ENCODE measurements at places on chromosomes 16 and 17.

- DNase-seq, result no peak
Measured at GRCh38 chr16:28062847-28063521, 530 bp downstream of the GSG1L start.

DNA sequence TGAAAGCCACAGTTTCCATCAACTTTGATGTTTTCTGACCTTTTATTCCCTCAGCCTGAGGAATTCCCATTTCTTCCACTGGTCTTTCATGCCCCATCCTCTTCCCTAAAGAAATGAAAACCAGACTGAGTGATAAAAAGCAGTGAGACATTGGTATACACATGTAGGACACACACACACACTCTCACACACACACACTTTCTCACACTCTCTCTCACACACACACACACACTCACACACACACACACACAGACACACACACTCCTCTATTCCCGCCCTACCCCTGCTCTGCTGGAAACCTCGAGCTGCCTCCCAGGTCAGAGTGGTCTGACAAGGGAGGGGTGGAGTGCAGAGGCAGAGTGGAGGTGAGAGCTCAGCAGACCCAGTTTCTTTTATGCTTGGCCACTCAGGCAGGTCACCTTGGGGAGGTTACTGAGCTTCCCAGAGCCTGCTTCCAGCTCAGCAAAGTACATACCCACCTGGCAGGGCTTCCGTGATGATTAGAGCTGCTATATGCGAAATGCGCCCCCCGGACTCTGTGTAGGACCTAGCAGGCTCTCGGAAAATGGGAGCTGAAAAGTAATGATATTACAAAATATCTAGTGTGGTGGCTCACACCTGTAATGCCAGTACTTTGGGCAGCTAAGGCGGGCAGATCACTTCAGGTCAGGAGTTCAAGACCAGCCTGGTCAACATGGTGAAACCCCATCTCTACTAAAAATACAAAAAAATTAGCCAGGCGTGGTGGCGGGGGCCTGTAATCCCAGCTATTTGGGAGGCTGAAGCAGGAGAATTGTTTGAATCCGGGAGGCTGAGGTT, 30.7 kb downstream of the CCR7 start:
- DNase-seq, result no peak

GRCh38 chr16:57955572-57956188, 15.2 kb downstream of the CNGB1 start:
- DNase-seq, result no peak

DNA sequence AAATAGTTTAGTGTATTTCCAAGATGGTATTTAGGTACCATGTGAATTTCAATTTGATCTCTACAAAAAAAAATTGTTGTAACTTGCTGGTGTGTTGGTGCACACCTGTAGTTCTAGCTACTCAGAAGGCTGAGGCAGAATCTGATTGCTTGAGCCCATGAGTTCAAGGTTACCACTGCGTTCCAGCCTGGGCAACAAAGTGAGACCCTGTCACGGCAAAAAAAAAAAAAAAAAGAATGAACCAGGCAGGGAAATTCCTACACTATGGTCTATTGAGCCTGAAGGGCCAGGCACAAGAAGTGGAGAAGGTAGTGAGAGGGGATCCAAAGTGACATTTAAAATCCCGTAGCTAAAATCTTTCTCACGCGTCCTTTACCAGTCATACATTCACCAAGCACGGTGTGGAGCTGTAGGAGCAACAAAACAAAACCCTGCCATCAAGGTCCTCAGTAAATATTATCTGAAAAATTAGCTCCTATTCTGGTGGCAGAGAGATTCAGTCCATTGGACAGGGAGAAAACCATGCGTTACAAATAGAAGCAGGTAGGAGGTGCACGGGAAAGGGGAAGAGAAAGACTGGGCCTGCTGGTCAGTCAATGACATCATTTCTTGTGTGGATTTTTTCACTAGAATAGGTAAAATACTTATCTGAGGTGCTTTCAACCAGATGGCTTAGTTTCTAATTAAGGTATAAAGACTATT, 27.3 kb downstream of the TXNDC11 start:
- DNase-seq, result no peak

DNA sequence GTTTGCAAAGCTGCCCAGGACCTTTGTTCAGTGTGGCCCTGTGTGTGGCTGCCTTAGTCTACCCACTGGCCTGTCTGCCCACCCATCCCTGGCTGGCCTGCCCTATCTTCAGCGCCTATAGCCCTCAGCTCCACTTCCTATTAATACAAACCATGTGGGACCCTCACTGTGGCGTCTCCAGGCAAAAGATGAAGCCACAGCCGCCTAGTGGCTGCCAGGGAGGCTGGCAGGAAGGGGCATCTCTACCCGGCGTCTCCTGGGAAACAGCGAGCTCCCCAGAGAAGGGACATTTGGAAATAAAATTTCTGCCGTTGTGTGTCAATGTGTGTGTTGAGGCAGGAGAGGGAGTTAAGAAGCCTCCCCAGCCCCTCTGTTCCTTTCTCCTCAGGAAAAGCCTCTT, 31.5 kb downstream of the NEUROD2 start:
- DNase-seq, result no peak

DNA sequence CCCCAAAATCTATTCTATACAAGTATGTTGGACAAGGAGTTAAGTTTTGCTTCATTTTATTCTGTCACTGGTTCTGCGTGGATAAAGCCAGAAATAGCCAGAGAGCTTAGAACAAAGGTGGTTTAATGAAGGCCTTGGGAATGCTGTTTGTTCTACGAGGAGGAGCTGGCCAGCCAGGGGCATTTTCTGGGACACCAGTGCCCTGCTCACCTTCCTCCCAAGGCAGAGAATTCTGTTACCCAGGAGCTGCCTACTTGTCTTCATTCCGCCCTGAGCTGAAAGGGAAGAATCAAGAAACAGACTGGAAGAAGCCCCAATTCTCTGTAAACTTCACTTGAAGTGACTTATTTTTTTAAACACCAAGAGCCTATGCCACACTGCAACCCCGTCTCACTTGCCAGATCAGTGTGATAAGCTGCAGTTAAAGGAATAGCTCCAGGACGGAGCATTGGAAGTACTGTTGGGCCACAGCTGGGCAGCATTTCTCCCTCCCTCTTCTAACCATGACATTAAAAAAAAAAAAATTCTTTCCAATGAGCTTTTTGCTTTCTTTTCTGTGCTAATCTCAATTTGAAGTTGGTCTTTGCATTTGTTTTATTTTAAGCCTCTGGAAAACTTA, 149.8 kb upstream of the DYNLRB2 start:
- DNase-seq, result peak; percentile 76

- DNase-seq, result no peak
Measured at GRCh38 chr16:57504001-57504400, 17.7 kb upstream of the DOK4 start.

DNA sequence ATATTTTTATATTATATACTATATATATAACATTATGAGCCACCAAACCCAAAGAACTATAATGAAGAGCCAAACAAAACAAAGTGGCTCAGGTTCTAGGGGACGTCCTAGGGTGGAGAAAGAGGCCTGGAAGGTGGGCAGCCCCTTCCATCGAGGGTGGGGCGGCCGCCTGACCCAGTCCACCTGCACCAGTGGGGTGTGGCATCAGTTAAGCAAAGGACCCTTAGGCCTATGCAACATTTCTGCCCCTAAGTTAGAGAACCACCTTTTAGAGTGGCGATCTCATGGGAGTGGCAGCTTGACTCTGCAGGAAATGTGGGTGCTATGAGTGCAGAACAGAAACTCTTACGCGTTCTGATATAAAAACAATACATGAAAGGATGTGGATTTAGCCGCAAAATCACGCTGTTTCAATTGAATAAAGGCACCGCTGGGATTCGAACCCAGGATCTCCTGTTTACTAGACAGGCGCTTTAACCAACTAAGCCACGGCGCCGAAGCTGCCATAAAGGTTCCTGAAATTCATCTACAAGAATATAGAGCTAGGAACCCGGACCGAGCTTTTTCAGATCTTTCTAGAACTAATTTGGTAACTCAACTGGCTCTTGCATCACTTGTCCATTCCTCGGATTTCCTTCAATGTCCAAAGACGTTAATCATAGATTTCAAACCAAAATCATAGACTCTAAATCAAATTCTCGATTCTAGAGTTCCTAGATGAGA, 15.6 kb upstream of the AURKB start:
- peak; percentile 61 for DNase-seq

- DNase-seq, result no peak
Measured at GRCh38 chr17:74447628-74448159, 15.8 kb downstream of the GPRC5C start.

GRCh38 chr16:84396537-84397008, 28.2 kb downstream of the ATP2C2 start:
- peak; percentile 91 for DNase-seq

DNA sequence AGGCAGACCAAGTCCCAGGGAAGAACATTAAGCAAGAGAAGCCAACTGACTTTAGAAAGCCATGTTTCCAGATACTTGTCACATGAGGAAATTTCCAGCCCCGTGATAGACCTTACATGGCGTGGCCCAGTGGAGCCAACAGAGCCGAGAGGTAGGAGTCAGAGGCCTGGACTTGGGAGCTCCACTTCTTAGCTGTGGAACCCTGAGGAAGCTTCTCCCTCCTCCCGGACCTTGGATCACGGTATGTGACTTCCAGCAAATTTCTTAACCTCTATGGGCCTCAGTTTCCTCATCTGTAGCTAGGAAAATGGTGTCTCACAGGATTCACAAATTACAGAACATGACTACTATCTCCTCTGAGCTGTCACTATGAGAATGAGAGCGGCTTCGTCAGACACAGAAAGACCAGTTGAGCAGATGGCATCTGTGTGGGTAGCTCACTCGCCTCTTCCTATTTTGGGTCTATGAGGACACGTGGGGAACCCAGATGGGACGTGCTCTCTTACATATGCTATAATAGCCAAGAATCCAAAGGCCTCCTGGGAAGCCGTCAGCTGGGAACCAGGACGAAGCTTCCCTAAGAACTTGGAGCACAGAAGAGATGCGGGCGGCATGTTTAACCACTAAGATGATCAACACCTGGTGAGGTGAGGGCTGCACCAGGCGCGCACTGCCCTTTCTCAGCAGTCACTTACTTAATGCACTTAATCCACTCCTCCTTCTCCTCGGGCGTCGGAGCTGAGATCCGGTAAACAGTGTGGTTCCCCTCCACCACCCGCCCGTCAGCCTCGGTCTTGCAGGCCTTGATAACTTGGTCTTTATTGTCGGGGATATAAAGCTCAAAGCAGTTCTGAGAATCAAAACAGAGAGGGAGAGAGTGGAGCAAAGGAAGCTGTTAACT, 102.3 kb downstream of the CYTH1 start:
- no peak for DNase-seq

DNA sequence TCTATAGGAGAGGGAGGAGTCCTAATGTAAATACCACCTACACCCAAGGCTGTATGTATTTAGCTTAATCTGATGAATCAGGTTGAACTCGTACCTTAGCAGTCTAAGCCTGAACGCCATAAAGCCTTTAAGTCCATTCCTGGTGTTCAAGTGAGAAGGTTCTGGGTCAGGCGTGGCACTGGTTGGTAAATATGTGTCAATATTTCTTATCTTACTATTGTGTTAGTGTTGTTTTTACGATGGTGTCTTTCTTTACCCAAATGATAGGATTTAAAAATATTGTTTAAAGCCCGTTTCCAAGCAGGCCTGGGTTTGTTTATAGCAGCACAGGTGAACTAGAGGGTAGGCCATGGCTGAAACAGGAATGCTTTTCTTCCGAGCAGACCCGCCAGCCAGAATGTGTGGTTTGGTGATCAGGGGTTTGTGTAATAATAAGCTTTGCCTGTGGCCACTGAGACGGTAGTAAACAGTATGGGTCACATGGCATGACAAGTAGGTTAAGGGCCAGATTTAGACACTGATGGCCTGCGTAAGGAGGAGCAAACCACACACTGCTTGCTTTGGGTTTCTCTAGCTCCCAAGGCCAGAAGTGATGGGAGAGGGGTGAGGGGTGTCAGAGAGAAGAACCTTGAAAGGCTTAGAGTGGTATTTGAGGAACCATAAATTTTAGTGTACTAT, 3.3 kb downstream of the TMEM94 start:
- DNase-seq, result no peak

GRCh38 chr16:72969146-72969545, 78.8 kb downstream of the ZFHX3 start:
- no peak for DNase-seq

- no peak for DNase-seq
Measured at GRCh38 chr17:80122026-80122575, 20.7 kb downstream of the GAA start.

DNA sequence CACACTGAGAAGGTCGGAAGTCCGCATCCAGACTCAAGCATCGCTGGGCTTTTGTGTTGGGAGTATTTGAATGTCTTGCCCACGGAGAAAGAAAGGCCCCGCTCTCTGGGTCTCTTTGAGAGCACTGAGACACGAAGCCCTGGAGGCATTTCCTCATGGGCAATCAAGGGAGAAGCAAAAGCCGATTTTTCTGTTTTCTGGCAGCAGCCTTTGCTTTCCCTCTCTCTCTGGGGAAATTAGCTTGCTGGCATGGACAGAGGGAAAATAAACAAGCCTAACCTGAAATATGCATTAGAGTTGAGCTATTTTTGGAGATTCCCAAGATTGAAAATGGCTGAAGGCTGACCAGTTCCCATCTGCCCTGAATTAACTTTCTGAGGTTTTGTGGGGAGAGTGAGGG, 238.7 kb downstream of the HAPSTR1 start:
- DNase-seq, result peak; percentile 48

DNA sequence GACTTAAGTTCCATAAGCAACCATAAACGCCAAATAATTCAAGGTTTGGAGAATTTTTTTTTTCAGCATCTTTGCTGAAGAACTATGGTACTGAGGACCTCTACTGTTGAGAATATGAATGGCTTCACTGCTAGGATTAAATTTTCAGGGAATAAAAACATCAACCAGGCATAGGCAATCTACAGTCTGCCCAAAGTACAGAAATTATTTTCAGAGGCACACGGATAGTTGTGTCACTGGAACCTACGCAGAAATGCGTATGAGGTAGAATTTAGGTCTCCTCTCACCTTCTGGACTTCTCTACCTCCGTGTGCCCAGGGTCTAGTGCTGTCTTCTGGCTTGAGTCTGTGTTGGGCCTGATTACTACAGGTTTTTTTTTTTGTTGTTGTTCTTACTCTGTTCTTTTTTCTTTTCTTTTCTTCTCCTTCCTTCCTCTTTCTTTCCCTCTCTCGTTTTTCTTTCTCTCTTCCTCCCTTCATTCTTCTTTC, 39.7 kb downstream of the NACA2 start:
- DNase-seq, result peak; percentile 84

- no peak for DNase-seq
Measured at GRCh38 chr16:86892509-86892908, 314.2 kb downstream of the FOXL1 start.

GRCh38 chr16:48831076-48831722, 221.2 kb upstream of the N4BP1 start:
- DNase-seq, result no peak

- DNase-seq, result no peak
Measured at GRCh38 chr16:85708338-85708737, 19.6 kb upstream of the GINS2 start.

Measured in lung (tissue), 17 donors.